Ovary (tissue), 10 donors: ENCODE measurements at places on chromosomes 7 and 10. TPM values are rescaled to one million over a fixed set of nuclear protein-coding genes. Genes with fewer than 3 reads are reported as not detected.

MMP21 gene
- 1.2 TPM for total RNA-seq

GALNT17 gene
- total RNA-seq: 34.1 TPM

LBX1 gene
- not detected for total RNA-seq

HMX2 gene
- total RNA-seq: not detected

ELN gene
- total RNA-seq: 17.6 TPM

CRTAC1 gene
- total RNA-seq: 0.43 TPM

ST8SIA6 gene
- total RNA-seq: not detected

ALDH18A1 gene
- total RNA-seq: 34.5 TPM

KIAA1217 gene
- 15.7 TPM for total RNA-seq

CHRM2 gene
- not detected for total RNA-seq

GSAP gene
- 14.1 TPM for total RNA-seq

FAM241B gene
- total RNA-seq: 1.6 TPM

NRAP gene
- total RNA-seq: 0.12 TPM

LIPJ gene
- total RNA-seq: 0.08 TPM

UCMA gene
- total RNA-seq: not detected

CYCS gene
- total RNA-seq: 41.5 TPM

ANKRD1 gene
- not detected for total RNA-seq

TMEM139 gene
- 7.8 TPM for total RNA-seq

PRTFDC1 gene
- 12.6 TPM for total RNA-seq

ZC3HAV1 gene
- total RNA-seq: 36.2 TPM

PPP1R17 gene
- not detected for total RNA-seq

ITIH2 gene
- total RNA-seq: 1.2 TPM

PDE1C gene
- 11.8 TPM for total RNA-seq

GHRHR gene
- not detected for total RNA-seq

HOXA7 gene
- total RNA-seq: 0.42 TPM

ABCF2 gene
- 36.6 TPM for total RNA-seq

CTTNBP2 gene
- total RNA-seq: 10.0 TPM

PRKCQ gene
- total RNA-seq: 2.7 TPM

MSMB gene
- not detected for total RNA-seq

SBDS gene
- total RNA-seq: 110 TPM

C10orf105 gene
- 0.28 TPM for total RNA-seq

TDRD1 gene
- total RNA-seq: 0.36 TPM

FAM131B gene
- 0.60 TPM for total RNA-seq

SORBS1 gene
- 16.8 TPM for total RNA-seq

CREB5 gene
- total RNA-seq: 0.71 TPM

OR2A1 gene
- 0.24 TPM for total RNA-seq

BPGM gene
- 8.8 TPM for total RNA-seq

OPN1SW gene
- total RNA-seq: not detected

CLDN15 gene
- total RNA-seq: 9.0 TPM

FZD1 gene
- total RNA-seq: 11.8 TPM

PPP1R3C gene
- total RNA-seq: 28.1 TPM

CCL24 gene
- total RNA-seq: not detected

SPAG6 gene
- 2.1 TPM for total RNA-seq

PPP3CB gene
- 59.9 TPM for total RNA-seq

MKI67 gene
- total RNA-seq: 0.82 TPM

NEUROG3 gene
- total RNA-seq: not detected

ZKSCAN1 gene
- total RNA-seq: 90.7 TPM

WEE2 gene
- not detected for total RNA-seq

JAKMIP3 gene
- total RNA-seq: 2.1 TPM

FRMPD2 gene
- 0.77 TPM for total RNA-seq

EVX1 gene
- total RNA-seq: not detected

TMEM196 gene
- total RNA-seq: not detected

SNX10 gene
- total RNA-seq: 3.4 TPM

ARID5B gene
- total RNA-seq: 20.1 TPM

CDNF gene
- 4.5 TPM for total RNA-seq

AGR2 gene
- total RNA-seq: 8.5 TPM

ICA1 gene
- total RNA-seq: 6.8 TPM
